ENCODE measurements at places on chromosomes 1 and 21.

- DNase-seq, result no peak
Observed at GRCh38 chr1:245690156-245690690, 535.4 kb downstream of the KIF26B start.

GRCh38 chr1:204171751-204172178, 5.6 kb upstream of the REN start:
- no peak for DNase-seq

DNA sequence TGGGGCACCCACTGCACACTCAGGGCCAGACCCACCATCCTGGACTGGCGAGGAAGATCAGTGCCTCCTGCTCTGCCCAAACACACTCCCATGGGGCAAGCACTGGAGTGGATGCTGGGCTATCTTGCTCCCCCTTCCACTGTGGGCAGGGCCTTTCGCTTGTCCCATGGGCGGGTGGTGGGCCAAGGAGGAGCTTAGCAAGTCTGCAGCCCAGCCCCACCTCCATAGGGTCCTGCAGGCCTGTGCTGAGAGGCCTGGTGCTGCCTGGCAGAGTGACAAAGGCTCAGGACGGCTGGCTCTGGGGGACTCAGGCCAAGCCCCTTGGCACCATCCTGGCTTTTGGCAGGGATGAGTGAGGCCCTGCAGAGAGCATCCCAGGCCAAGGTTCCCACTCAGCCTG, 89.4 kb downstream of the PTPRU start:
- DNase-seq, result no peak

DNA sequence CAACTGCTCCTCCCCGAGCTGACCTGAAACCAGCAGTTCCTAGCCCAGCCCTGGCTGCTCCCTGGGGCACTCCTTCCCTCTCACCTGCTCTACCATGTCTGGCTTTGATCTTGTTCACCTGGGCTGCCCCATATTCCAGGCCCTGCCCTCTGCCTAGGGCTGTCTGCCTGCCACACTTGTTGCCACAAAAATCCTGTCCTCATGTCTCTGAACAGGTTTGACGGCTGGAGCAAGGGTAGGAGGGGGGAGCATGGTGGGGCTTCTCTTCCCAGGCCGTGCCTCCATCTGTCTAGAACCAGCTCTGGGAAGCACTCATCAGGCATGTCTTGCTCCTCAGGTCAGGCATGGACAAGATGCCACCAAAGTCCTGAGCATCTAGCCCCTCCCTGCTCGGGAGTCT, 44.3 kb upstream of the WNT2B start:
- no peak for DNase-seq

DNA sequence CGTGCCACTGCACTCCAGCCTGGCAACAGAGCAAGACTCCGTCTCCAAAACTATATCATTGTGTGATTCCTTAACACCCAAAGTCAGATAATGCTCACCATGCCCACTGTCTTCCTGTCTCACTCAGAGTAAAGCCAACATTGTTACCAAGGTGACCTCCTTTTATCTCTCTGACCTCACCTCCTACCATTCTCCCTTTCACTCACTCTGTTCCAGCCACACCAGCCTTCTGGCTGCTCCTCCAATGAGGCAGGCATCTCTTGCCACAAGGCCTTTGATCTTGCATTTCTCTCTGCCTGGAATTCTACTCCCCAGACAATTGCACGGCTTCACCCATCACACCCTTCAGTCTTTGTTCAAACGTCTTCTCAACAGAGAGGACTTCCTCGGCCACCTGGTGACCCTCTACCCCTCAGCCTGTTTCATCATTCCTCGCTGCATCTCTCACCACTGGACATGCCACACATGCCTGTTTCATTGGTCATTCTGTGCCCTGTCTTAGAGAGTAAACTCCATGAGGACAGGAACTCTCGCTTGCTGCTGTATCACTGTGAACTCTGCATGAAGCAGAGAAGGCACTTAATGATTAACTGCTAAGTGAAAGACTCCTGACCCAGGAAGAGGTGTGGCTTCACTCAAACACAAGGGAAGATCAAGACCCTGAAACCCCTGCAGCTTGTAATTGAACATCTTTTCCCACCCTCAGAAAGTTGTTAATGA, 67.1 kb upstream of the CAPZB start:
- DNase-seq, result no peak

GRCh38 chr1:100796046-100796445, 76.5 kb downstream of the VCAM1 start:
- no peak for DNase-seq

GRCh38 chr1:247528812-247529474, 7.3 kb downstream of the OR2C3 start:
- DNase-seq, result no peak

DNA sequence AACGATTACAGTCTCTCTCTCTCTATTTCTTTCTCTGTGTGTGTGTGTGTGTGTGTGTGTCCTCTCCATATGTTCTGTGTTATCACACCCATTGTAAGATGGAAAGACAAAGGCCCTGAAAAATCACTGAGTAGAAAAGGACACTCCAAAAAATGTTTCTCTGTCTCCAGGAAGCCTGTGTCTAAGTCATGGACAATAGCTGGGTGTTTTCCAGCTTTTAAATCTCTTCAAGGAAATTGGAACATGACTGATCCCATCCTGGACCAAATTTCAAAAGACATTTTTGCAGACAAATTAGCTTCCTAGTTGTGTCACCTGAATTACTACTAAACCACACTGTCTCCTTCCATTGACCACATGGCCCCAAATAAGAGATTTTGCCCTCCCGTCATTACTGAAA, 31.0 kb upstream of the LMX1A start:
- DNase-seq, result no peak

DNA sequence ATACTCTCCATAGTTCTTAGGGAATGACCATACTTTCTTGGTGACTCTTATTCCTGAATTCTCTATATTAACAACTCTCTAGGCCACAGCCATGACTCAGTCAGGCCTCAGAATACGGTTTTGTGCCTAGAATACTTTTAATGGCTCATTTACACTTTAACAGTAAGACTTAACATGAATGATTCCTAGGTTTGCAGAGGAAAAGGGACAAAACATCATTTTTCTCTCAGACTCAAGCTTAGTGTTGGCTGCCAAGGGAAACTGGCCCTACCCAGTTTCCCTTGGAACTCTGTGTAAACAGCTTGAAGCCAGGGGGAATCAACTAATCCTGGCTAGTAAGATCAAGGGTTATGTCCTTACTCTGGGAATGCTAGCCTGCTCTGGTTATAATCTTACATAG, 164.9 kb upstream of the PKN2 start:
- DNase-seq, result no peak

DNA sequence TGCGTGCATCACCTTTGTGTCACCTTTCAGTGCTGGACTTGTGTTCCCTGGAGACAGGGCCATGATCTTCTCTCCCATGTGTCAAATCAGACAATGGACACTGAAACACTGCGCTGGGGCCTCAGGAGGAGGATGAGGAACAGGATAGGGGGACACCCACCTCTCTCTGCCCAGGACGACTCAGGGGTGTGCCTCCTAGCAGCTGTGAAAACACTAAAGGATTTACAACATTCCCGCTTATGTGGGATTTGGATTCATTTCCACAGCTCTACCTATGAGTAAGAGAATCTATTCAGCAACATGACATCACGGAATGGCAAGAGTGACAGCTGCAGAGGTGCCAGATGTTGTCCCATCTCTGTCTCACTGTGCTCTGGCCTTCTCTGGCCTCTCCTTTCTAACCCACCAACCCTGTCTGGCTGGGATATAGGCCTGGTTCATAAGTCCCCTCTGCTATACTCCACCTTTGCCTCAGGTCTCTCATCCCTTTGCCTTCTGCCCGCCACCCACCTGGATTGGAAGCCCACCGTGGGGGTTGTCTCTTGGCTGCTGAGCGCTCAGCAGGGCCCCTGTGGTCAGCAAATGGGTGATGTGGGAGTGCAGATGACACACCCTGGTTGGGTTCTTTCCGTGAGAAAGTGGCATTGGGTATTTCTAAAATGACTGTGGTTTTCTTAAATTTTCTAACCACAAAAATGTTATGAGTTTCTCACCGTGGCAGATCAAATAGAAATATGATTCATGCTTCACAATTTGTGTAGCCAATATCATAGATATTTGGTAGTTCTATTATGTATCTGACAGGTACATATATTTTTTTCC, 47.1 kb upstream of the TLR5 start:
- peak; percentile 69 for DNase-seq

DNA sequence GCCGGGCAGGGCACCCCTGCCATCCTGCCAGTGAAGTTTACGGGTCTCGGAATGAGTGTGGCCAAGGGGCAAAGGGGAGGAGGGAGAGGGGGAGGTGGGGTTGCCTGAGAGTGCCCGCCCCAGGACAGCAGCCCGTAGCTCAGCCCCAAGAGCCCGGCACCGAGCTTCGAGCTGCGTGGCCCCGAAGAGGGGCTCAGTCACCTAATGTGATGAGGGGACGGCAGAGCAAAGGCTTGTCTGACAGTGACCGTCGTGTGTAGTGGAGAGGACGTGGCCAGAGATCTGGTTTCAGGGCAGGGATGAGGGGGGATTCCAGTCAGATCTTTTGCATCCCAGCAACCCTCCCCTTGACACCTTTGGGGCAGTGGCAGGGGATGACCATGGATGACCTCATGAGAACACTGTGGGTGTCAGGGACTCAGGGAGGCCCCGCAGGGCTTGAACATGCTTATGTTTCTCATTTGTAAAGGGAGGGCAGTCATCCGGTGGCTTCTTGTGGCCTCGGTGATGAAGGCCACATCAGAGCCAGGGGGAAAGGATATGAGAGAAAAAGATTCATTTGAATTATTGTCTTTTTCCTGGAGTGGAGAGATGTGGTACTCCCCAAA, 1.1 kb upstream of the TRPM2 start:
- DNase-seq, result no peak

DNA sequence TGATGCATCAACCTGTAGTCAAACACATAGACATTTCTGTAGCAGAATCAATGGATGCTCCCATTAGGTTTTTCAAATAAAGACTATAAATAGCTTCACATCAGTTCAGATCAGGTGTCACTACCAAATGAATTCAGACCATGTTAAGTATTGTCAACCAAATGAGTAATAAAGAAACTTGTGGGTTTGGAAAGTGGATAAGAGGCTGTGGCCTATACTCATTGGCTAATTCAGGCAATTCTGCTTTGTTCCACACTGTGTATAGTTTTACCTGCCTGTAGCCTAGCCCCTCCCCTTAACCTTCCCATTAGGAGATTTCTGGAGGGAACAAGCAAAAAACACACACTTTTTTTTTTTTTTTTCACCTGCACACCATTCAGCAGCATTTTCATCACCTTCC, 321.2 kb downstream of the HLX start:
- DNase-seq, result no peak

DNA sequence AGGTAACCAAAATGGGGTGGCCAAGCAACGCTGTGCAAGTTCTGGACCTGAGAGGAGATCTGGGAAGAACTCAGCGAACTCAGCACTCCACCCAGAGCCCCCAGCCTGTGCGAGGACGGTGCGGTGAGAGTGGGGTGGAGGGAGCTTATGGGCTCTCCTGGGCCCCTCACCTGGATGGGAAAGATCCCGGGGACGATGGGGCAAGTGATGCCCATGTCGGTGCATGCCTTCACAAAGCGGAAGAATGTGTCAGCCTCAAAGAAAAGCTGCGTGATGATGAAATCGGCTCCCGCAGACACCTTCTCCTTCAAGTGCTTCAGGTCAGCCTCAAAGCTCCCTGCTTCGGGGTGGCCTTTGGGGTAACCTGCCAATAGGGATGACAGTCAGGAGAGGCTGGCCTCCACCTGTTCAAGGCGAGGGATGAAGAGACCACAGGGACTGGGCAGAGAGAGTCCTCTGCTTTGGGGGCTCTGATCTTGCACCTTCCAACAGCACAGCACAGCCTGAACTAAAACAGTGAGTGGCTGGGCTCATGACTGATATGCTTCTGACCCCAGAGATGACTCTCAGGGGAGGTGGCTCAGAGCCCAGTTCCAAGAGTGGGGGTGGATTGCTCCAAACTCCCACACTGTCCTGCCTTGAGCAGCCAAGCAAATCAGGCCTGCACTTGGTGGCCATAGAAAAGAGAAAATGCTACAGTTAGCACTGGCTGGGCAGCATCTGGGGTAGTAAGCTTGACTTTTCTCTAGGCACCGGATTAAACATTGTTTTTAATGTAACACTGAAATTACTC, 9.5 kb downstream of the MTHFR start:
- DNase-seq, result no peak

DNA sequence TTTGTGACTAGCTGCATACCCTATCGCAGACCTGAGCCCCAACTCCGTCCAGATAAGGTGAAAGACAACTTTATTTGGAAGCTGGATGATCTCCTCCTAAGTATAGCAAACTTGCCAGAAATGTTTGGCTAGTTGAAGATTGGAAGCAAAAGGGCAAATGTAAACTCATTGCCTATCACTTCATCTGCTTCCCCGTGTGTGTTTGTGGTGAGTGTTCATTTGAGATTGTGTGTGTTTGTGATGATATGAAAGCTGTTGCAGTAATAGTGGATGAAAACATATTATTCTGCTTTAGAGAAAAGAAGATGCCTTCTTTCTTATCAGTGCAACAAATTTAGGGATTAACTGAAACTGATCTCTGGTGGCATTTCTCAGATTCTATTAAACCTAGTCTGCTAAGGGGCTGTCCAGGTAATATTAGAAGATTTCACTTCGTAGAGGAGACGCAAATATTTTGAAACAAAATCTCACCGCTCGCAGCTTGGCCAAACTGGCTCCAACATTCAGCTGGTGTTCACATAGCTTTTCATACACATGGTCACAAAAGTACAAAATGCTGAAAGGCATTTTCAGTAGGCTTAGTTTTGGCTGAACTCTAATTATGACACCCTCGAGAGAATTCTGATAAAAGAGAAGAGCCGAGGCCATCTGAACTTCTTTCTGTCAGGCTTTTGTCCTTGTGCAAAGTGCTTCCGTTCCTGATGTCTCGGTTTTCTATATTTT, 1.1 kb downstream of the TBX19 start:
- DNase-seq, result no peak

- DNase-seq, result no peak
Observed at GRCh38 chr1:234096161-234096770, 191.8 kb downstream of the SLC35F3 start.

DNA sequence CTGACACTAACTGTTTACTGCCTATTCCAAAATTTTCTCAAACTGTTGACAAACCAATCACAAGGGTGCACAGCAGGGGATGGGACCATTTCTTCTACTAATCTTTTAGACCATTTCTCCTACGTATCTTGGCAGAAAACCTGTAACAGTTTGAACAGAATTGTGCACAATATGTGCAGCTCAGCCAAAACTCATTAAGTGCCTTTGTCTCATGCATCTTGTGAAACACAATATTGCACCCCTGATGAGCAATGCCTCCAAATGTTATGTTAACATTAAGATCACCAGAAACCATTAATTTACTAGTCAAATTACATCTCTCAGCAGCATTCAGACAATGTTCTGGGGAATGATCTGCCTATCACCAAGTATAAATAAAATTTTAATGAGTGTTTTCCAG, 247.5 kb downstream of the NRIP1 start:
- no peak for DNase-seq

- DNase-seq, result no peak
Observed at GRCh38 chr1:230808281-230808872, 59.9 kb downstream of the C1orf198 start.

GRCh38 chr1:2980849-2981248, 40.4 kb upstream of the ACTRT2 start:
- DNase-seq, result no peak

- DNase-seq, result no peak
Observed at GRCh38 chr1:171161431-171161830, 23.7 kb upstream of the FMO2 start.

- DNase-seq, result peak; percentile 55
Observed at GRCh38 chr1:206924592-206925105, 2.9 kb upstream of the FCMR start.

- DNase-seq, result peak; percentile 41
Observed at GRCh38 chr21:28776251-28776650, 216.4 kb downstream of the LTN1 start.

GRCh38 chr1:203288400-203288799, 16.9 kb upstream of the BTG2 start:
- no peak for DNase-seq
